ENCODE measurements at places on chromosomes 7 and 10.

DNA sequence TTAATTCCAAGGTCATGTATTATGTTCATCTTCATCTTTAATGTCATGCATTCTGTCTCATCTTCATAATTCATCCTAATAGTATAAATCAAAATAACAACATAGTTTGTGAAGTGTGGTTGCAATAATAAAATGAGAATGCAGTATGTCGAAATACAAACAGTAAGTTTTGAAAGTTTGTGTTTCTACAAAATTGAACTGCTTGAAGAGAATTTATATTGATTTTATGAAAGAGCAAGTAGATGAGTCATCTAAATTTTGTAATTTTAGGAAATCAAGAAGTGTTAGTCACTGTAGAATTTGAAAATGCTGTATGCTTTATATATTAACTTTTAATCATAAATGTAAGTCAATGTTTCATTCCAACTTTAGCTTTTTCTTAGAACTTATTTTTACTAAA, 190.5 kb upstream of the PPP1R3A start:
- peak; percentile 8 for DNase-seq

DNA sequence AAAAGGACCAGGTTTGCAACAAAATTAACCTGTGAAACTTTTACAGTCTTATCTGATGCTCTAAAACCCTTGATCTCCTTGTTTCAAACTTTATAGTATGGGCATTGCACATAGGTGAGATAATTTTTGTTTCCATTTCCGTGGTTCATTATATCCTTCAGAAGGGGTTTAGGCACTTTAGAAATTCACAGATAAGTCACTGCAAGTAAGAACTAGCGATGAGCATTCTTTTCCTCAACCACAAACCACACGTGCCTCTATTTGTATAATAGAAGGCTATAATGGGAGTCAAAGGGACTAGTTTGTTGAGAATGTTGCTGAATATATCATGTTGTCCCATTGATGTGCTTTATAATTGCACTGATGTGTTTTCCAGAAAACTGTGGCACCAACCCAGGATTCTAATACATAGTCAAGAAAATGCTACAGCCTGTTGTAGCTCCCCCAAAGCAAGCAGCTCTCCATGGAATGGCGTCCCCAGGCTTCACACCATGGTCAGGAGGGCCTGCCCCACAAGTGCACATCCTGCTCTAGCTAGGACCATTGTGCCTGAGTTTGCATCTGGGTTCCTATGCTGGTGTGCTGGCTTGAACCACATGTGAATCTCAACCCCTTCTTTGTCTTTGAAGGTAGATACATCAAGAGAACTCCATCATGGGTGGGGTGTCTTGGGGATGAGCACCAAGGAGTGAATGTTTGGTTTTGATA, 14.0 kb upstream of the ATXN7L1 start:
- no peak for DNase-seq

GRCh38 chr10:116737627-116738327, 4.6 kb downstream of the HSPA12A start:
- DNase-seq: no peak

- peak; percentile 38 for DNase-seq
Measured at GRCh38 chr10:14185316-14186045, 145.2 kb downstream of the FRMD4A start.

GRCh38 chr7:35802102-35802466, 1.2 kb downstream of the SEPTIN7 start:
- DNase-seq: no peak

GRCh38 chr7:128373606-128374005, 12.1 kb upstream of the PRRT4 start:
- peak; percentile 15 for DNase-seq

DNA sequence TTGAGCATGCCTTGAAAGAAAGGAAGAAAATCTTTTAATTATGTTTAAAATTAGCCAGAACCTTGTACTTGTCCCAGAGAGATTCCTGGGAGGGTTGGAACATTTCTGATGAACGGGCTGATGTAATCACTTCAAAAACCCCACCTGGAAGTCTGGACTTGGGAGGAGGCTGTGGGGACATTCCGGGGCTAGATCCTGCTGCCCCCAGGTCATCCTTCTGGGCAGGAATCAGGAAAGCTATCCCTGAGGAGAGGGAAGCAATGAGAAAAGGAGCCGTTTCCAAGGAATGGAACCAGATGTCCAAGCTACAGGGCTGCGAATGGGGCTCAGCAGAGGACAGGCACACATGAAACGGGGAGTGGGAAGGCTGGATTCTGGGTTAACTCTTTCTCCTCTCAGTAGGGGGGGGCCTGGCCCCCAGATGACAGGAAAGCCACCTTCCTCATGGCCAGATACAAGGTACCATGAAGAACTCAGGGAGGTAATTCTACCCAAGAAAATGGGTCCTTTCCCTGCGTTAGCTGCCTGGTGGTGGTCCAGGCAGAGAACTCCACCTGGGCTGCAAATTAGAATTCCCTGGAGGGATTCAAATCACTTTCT, 280.1 kb downstream of the TCF7L2 start:
- DNase-seq: no peak

- DNase-seq: no peak
Measured at GRCh38 chr7:6279937-6280336, 7.5 kb upstream of the CYTH3 start.

DNA sequence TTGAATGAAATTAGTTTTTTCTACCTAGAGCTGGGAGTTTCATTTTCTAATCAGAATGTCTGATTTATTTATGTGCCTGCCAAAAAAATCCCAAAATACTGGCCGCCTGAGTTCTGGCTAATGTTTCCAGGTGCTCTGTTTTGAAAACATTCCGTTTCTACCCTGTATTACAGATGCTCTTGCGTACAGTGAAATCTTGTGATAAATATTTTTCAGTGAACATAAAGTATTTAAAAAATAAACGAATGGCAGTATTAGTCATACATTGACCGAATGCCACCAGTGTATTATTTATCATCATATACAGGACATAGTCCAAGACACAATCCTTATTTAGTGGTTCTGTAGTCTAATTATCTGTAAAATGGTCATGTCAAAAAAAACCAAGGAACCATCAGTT, 102.8 kb downstream of the KAT6B start:
- DNase-seq: no peak

DNA sequence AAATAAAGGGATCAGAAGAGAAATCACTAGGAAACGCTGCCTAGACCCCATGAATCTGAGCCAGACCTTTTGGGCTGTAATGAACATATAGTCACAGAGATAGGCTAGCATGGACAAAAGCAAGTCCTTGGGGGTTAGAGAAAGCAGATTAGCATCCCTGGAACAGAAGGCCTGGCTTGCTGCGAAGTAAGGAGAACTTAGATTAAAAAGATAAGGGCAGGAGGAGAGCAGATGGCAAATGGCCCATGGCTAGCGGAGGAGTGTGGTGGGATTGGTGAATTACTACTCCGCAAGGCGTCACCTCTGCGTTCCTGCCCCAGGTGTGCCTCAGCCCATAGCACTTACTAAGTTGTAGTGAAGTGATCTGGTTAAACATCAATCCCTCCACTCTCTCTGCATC, 92.3 kb upstream of the ZNF438 start:
- DNase-seq: no peak

DNA sequence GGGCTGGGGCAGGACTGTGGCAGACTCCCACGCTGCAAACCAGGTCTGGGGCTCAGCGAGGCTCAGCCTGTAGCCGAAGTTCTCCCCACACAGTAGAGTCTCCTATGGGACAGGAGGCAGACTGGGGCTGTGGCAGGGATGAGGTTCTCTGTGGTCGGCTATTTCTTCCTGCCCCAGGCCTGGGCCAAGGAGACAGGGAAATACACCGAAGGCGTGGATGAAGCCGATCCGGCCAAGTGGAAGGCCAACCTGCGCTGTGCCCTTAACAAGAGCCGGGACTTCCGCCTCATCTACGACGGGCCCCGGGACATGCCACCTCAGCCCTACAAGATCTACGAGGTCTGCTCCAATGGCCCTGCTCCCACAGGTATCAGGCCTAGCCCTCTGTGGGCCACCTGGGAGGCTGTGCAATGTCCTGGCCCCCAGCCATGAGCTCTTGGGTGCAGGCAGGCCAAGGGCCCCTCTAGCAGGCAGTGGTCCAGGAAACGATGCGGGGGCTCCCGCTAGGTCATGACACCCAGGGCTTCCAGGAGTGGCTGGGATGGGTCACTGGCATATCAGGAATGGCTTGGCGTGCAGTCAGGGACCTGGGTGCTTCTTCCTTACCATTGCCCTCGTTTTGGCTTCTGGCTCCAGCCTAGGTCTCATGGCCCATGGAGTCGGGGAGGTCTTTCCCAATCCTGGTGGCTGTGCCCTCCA, 8.1 kb downstream of the IRF5 start:
- no peak for DNase-seq

DNA sequence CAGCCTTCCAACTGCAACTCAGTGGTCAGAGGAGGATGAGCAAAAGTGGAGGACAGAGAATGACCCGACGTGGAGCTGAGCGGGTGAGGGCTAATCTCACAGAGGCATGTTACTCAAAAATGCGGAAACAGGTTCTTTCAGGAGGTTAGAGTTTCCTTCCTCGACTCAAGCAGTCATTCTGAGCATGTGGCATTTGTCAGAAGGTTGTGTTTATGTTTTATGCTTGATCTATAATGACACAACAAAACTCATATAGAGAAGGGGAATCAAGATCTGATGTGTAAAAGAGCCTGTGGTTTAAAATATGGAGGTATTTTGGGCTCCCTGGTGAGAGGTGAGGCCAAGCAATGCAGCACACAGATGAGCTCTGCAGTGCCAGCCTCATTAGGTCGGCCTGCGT, 311.4 kb downstream of the ADARB2 start:
- DNase-seq: peak; percentile 1

DNA sequence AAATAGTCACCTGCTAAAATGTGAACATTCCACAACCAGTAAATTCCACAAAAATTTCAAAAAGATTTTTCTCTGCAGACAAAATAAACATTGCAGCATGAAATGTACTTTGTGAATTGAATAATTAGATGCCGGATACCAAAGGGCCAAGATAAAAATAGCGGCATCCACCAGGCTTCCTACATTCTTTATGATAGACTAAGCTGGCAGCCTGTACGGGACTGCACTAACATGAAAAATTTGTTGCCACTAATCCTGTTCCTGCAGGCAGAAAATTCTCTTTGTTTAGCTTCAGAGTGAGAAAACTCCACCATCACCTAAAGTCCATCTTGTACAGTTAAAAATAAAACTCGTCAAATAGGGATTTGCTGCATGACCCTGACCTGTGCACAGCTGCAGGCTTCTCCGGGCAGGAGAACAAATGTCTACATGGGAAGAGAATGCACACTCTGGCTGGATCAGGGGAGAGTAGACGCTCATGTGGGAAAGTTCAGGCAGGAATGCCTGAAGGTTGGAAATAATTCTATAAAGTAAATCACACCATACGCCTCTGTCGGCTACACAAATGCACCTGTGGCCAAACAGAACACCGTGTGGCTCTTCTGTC, 15.6 kb upstream of the ADO start:
- DNase-seq: no peak

DNA sequence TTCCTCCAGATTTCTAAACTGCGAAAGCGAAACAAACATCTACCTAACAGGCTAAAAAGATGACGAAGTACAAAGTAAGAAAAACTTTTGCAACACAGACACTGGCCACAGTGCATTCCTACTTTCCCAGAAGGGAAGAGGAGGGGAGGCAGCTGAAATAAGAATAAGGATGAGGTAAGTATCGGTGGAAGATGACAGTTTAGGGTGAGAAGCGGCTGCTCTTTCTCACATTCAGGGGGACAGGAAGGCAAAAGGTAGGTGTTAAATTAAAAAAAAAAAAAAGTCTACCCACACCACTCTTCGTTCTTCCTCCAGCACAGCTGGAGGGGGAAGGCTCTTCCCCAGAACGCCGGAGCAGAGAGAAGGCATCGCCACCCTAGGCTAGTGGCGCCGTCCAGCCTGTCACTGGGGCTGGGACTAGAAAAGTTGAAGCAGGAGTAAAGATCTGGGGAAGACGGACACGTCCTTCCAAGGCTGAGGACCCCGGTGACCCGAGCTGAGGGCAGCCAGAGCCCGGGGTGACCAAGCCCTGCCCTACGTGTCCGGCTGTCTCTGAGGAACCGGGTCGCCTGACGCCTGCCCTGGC, 846 bp downstream of the DNAJC1 start:
- peak; percentile 51 for DNase-seq

DNA sequence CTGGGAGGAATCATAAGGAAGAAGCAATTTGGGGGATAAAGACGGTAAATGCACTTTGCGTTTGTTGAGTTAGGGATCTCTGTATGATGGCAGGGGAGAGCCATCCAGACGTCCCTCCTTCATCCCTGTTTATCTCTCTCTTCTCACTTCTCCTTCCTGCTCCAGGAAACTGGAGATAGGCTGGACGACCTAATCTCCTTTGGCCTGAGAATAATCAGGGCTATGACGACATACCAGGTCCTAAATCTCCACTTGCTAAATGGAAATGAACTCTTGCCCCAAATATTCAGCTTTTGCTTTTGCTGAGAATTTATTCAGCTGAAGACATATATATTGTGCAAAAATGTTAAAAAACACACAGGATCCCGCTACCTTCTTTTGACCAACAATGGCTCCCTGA, 182.9 kb upstream of the INHBA start:
- DNase-seq: no peak

- DNase-seq: no peak
Measured at GRCh38 chr10:17428351-17429097, 25.9 kb downstream of the ST8SIA6 start.

DNA sequence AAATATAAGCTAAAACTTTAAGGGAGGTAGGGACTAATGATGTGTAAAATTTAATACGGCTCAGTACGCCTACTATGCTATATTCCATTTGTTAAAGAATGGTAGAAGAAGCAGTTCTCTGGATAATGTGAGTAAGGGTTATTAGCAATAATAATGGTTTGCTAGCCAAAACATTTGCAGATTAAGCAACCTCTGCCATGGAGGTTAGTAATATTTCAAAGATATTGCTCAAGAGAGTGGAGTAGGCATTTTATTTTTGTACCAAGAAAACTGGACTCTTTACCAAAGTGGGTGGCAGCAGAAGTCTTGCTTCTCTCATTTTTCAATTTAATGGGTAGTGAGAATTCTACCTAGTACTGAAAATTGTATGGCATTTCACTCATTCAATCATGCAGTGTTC, 158.9 kb upstream of the TMEM106B start:
- peak; percentile 36 for DNase-seq

DNA sequence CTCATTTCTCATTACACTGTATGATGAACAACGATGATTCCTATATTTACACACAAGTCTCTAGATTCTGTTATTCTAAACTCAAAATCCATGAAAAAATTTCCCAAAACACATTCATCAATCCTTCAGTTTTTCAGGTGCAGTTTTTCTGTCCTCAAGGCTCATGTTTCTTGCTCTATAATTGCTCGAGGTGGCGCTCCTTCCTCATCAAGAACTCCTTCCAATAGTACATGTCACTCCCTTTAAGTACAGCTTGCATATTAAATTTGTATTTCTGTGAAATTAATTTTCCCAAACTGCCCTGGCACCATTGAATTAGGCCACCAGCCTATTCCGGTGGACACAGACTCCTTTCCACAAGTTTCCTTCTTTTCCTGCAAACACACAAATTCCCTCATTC, 188.7 kb upstream of the MINDY3 start:
- no peak for DNase-seq

- no peak for DNase-seq
Measured at GRCh38 chr7:54037873-54038272, 504.3 kb upstream of the VSTM2A start.
